ENCODE measurements at places on chromosomes 4 and X.

DNA sequence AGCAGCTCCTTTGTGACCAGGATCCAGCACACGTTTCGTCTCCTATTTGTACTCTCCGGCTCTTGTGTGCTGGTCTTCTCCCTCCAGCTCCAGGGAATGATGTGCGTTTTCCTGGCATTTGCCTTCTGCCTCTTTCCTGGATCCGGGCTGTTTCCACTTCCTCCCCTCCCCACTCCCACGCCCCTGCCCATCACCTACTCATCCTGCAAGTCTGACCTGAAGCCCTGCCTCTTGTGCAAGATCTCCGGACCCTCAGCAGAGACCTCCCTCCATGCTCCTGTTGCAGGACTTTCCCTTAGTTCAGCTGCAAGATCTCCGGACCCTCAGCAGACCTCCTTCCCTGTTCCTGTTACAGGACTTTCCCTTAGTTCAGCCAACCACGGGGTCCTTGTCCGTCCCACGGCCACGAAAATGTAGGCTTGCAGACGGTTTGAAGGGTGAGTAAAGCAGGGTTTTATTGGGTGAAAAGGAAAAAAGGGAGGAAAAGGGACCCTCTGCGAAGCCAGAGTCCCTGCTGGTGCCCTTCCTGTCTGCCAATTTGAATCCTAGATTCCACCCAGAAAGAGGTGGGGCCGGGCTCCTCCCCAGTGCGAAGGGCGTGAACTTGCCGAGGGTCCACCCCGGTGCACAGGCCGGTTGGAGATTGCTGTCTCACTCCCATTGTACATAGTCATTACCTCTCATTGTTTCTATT is 74.4 kb upstream of the IRF2 start:
- DNase-seq: no peak

GRCh38 chr4:20428436-20429160 is 176.9 kb downstream of the SLIT2 start:
- DNase-seq: no peak

GRCh38 chrX:103831803-103832544 is at the start of gene RAB9B:
Gene RAB9B, minus strand, starts transcription at chrX:103832257. Its CDS starts 6,473 bp downstream, at chrX:103825784.
- DNase-seq: peak; percentile 11

GRCh38 chr4:174324725-174325124 is 41.0 kb downstream of the CEP44 start:
- DNase-seq: no peak

DNA sequence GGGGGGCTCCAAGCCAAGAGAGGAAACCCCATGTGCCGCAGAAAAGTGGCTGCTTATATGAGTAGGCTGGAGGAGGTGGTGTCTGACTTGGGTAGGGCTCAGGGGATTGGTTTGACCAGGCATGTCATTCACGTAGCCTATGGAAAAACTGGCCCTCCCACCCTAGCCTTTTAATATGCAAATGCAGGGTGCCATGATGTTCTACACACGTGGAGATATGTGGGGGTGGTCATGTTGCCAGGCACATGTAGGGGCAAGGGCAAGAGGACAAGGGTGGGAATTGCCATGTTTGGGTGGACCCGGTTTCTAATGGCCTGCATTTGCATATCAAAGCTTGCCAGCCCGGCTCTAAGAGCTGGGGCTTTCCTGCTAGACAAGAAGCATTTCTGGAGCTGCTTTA is 86.9 kb upstream of the SHISA3 start:
- DNase-seq: no peak

DNA sequence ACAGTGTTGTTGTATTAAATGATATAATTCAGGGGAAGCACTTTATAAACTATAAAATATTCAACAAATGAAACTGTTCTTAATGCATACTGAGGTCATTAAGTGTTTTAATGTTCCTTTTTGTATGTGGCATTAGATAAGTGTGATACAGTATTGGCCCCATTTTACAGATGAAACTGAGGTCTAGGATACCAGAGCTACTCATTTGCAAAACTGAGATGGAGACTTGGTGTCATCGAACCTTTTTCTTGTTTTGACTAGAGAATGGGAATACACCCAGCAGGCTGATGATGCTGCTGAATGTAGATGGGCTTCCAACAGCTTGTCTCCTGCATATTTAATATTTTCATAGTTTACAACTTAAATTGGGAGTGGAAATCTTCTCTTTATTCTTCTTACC is 34.6 kb downstream of the TAF1 start:
- DNase-seq: no peak

DNA sequence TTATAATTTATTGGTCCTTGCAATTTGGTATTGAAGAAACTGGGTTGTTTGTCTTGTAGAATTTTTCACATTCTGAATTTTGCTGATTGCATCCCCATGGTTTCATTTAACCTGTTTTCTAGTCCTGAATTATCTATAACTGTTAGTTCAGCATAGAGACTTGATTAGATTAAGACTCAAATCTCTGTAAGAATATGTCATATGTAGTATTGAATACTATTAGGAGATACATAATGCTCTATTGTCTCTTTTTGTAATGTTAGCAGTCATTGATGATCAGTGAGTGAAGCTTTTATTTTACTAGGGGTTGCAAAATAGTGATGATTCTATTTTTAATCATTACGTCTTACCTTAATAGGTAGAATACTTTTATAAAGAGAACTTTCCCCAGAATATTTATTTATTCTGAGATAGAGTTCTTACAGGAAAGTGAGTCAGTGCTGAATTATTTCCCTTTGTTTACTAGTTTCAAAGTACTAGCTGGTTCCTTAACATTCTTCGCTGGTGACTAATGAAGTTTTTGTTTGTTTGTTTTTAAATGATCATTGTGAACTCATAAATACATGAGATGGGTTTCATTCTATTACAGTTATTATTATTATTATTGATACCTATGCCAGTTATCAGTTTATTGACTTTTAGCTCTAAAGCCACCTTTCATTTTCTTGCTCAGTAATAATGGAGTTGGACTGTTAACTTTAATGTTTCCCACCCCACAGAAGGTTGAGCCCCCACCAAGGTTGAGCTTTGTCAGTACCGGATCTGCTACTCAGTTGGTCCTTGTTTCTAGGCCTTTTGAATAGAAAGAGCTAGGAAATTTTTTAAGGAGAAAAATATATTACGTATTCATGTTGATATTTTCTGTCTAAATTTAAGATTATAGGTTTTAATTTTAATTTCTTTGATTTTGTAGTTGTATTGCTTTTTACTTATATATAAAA is 102.3 kb downstream of the LARP1B start:
- no peak for DNase-seq

GRCh38 chr4:2689114-2689513 is 67.0 kb downstream of the TNIP2 start:
- DNase-seq: no peak

- no peak for DNase-seq
Measured at GRCh38 chr4:8688041-8688907, 95.7 kb downstream of the CPZ start.

DNA sequence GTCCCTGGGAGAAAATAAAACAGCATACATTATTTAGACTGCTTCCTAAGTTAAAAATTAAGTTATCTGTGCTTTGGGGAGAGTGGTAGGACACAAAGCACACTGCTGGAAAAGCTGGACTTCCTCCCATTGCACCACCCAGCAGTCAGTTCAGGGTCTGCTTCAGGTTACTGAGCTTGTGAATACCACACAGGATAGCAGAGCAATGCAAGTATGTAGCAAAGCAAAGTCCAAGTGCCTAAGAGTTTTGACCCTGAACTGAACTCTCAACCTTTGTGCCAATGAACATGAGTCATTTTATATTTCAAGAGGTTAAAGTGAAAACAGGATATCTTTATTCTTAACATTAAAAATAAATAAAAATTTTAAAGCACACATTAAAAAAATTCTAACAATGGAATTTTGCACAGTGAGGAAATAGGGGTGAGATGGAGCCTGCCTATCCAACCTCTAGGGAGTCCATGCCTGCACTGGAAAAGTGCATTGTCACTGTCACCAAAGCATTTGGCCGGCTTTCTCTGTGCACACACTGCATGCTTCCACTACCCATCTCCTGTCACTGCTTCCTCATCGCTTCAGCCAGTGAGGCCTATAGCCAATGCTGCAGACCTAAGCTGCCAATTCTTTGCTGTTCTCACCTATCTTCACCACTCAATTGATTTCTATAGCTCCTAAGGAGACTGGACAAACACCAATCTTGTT is 50.9 kb downstream of the ABCG2 start:
- DNase-seq: no peak

DNA sequence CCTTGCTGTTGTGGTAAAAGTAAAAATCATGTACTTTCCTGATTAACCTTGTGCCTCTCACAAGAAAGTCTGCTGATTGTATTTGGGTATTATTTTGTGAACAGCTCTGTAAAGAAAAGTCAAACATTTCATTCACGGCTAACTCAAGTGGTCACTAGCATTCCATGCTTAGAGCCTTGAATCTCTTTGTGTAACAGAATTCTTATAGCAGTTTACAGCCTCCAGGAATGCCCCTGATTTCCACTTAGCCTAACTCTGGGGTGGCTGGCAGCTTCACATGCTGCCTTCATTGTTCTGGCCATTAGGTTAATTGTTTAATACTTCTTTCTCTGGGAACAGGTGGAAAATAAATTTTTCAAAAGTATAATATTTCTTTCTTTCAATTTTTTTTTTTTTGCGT is 226.7 kb downstream of the RBMX2 start:
- no peak for DNase-seq

- DNase-seq: no peak
Measured at GRCh38 chrX:144265641-144266040, 381.8 kb downstream of the UBE2NL start.

DNA sequence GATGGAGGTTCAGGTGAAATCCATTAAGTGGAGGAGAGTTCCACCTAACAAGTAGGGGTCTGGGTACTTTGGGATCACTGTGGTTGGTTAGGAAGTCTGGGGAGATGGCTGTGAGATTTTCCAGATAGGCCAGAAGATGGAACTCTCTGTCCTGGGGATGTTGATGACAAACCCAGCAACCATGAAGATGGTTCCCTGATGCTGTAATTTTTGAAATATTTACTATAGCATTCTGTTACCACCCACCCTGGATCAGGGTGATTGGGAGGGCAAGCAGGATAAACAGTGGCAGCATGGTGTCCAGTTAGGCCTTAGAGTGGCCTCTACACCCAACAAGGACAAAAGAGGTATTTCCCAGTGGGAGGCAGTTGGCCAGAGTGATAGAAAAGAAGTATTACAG is 15.9 kb upstream of the NELFA start:
- no peak for DNase-seq

DNA sequence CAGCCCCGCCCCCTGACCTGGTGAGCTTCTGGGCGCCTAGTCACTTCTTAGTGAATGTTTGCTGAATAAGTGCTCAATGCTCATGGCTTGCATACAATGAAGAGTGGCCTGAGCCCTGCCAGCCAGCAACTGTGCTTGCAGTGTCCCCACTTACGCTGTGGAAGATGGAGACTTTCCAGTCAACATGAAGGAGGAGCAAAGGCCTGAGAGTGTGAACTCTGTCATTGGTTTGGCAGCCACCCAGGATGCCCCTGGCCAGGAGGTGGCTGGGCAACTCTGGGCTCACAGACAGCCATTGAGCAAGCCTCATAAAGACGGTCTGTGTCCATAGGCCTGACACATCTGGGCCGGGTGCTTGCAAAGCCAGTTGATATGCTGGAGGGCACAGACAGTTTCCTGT is 72.1 kb upstream of the MAMLD1 start:
- no peak for DNase-seq

DNA sequence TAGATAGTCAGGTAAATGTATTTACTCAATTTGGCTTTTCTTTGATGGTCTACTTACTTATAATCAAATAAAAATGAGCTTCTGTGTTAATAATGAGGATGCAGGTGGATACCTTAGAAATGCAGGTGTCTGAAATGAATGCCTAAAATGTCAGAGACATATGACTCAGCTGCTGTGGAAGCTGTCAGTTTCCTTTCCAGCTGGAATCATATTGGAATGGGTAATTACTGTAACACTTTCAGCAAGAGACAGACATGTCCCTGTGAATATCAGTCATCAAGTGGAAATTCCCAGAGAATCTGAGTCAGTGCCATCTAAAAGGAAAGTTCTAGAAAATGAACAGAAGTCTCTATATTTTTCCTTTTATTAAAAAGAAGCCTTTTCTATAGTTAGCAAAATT is 783.0 kb upstream of the AADAT start:
- DNase-seq: no peak

GRCh38 chr4:171266671-171267070 is 546.5 kb upstream of the GALNTL6 start:
- no peak for DNase-seq

DNA sequence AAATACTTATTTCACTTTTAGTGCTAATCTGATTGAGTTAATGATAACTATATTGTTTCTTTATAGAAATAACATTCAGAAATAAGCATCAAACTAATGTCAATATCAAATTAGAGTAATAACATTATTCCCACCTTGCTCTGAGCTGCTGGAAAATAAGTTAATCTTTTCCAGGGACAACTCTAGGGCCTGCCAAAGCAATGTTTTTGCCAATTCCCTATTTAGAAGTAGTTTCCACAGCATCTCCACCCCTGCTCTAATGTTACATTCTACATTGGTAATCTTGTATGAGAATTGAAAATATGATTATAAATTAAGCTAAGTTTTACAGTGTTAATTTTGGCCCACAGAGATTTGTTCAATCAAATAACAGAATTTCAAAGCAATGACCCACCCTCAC is 68.3 kb downstream of the REELD1 start:
- no peak for DNase-seq

- DNase-seq: no peak
Measured at GRCh38 chr4:100555611-100556337, 38.0 kb upstream of the EMCN start.

- DNase-seq: no peak
Measured at GRCh38 chr4:21198683-21199082, 498.4 kb downstream of the PACRGL start.

- no peak for DNase-seq
Measured at GRCh38 chr4:70754470-70754869, 32.7 kb downstream of the RUFY3 start.

GRCh38 chrX:16979226-16979625 is 32.8 kb downstream of the REPS2 start:
- DNase-seq: no peak

DNA sequence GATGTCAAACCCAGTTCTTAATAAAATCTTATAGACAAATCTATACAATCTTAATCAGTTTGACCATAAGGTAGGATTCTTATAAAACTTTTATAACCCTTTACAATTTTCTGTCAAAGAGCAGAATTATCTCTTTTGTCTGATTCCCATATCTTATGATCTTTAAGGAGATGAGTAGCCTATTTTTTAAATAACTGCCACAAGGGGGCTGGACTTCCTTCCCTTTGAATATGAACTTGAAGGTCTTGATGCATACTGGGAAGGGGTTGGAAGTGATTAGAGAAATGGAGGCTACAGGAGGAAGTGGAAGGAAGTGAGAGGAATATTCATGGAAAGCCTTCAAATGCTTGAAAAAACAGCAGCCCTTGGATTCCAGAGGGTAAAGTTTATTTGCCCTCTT is 111.1 kb downstream of the APOOL start:
- no peak for DNase-seq

DNA sequence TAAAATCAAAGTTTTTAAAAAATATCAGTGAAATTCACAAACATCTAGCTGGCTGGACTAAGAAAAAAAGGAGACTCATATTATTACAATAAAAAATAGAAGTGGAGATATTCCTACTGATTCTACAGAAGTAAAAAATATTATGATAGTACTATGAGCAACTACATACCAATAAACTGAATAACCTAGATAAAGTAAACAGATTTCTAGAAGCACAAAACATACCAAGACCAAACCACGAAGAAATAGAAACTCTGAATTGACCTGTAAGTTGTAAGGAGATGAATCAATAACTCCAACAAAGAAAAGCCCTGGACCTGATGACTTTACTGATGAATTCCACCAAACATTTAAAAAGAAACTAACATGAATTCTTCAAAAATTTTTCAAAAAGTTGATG is 867.3 kb downstream of the PCDH18 start:
- DNase-seq: no peak

Data from NCI-H2081 treated with DMSO at 0.1 percent for 48 hours (cell line).